ENCODE measurements at places on chromosomes 3 and 15.
A peak's percentile ranks its signal among the peaks of the same experiment; 100 is the strongest.

GRCh38 chr15:72141171-72142084 is 23.2 kb downstream of the SENP8 start:
- DNase-seq: no peak

DNA sequence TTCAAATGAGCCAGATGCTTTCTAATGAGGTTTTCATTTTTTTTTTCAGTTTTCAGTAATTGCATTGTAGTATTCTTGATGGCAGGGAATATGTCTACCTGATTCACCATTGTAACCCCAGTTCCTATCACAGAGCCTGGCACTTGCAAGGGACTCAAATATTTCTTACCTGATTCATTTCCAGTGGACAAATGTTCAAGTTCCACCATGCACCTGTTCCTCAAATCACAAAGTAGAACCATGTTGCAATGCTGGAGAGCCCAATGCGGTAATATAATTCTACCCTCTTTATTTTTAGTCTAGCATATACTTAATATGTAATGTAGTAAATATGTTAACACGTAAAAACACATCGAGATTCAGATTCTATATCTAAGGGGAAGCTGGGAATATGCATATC is 722.6 kb downstream of the AGBL1 start:
- no peak for DNase-seq

- no peak for DNase-seq
Measured at GRCh38 chr3:123728014-123728413, 143.2 kb upstream of the HACD2 start.

- no peak for DNase-seq
Measured at GRCh38 chr15:101318839-101319238, 23.8 kb upstream of the SNRPA1 start.

- no peak for DNase-seq
Measured at GRCh38 chr3:36964817-36965216, 20.0 kb upstream of the TRANK1 start.

DNA sequence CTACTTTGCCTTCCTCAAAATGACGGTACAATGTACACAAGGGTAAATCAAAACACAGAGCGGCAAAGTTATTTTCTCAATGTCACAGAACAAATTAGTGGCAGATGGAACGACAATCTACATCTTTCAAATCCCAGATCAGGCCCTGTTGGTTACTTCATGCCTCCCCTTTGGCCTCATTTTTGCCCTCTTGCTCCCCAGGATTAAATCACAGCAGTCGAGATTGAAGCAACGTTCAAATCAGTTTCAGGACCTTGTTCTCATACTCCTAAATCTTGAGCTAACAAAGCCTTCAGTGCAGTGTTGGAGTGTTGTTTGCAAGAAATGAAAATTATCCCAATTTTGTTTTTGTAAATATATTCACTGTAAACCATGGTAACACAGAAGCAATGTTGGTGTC is 91.4 kb downstream of the FBN1 start:
- DNase-seq: no peak

DNA sequence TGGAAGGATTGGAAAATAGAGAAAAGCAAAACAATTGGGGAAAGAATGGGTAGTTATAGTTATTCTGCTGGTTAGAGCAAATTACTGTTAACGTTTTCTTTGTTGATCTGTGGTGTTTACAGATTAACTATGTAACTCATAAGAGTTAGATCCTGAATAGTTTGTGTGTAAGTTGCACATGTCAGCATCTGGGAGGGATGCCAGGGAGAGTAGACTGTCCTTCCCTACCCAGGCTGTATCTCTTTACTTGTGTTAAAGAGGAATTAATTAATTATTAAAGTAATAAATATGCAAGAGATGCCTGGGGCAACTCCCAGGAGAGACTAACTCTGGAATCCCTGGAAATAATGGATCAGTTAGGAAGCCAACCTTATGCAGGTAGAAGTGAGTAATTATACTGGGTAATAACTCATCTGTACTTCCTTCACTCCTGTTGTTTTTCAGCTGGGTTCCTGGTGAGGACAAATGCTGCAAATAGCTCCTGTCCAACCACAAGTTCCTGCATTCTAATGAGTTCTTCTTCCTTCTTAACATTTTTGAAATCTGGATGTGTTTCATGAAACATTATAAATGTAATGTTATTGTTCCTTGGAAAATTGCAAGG is 18.9 kb downstream of the GHRL start:
- no peak for DNase-seq

DNA sequence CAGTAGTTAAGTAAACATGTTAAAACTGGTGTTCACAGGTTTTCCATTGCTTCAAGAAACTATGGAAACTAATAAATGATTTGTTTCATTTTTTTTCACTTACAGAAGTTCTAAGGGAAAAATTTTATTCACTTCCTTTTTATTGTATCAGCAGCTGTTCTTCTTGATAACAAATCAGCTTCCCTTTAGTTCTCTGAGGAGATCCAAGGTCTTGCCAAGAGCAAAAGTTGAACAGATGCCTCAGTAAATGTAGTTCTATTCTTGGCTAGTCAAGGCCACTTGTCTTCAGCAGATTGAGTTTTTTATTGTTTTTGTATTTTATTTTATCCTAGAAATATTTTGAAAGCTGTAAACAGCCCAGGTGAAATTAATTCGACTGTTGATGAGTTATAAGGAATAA is 41.8 kb downstream of the KCNH8 start:
- no peak for DNase-seq

DNA sequence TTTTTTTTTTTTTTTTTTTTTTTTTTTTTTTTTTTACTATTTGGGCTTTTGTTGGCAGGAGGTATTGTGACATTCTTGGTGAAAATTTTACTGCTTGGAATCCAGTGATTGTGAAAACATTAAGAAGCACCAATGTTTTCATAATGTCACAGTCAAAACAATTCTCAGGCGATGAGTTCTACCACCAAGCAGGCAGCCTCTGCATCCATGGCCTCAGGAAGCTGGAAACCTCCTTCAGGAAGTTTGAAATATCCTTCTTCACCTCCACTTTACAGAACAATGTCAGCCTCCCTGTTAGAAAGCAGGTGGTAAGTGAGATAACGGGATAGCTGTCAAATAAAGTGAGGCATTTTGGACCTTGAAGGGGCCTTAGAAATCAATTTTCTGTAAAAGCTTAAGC is 98.3 kb downstream of the MEX3B start:
- DNase-seq: no peak

GRCh38 chr3:129658110-129658843 is 51.8 kb upstream of the PLXND1 start:
- DNase-seq: no peak

- no peak for DNase-seq
Measured at GRCh38 chr15:73028031-73028430, 24.2 kb upstream of the NEO1 start.

- no peak for DNase-seq
Measured at GRCh38 chr15:91329914-91330313, 229.9 kb downstream of the SV2B start.

DNA sequence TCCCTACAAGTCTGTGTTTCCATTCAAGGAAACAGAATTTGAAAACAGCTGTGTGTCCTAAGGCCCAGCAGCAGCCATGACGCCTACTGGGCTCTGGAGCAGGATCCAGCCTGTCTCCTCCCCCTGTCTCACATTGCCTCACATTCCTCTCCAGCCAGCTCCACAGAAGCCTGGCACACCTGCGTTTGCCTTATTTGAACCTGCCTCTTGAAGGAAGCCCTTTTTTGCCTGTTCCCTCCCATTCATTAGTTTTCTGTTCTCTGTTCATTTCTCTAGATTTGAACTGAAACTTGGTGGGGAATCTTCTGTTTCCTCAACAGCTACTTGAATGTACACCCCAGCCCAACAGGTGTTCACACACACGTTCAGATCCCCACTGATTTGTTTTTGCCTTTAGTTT is 890.5 kb downstream of the TUSC7 start:
- no peak for DNase-seq

DNA sequence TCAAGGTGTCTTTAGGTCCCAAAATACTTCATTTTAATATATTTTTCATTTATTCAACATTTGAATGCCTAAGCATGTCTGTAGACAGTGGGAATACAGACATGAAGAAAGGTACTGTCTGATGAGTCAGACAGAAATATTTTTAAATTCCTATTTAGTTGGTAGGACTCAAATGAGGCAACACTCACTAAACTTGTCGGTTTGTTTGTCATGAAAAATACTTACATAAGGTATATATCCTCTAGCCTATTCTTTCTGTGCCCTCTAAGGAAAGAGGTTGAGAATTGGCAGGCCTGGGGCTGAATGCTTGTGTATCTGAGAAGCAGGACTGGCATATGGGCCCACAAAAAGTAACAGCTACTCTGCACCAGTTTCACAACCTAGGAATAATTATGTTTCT is 423.6 kb upstream of the MDFIC2 start:
- DNase-seq: no peak

- DNase-seq: no peak
Measured at GRCh38 chr3:170572665-170573253, 13.1 kb downstream of the SLC7A14 start.

- no peak for DNase-seq
Measured at GRCh38 chr3:152184971-152185686, 83.6 kb upstream of the MBNL1 start.

- DNase-seq: no peak
Measured at GRCh38 chr3:46612324-46612723, at the start of gene FAM240A. Gene FAM240A, plus strand, starts transcription at chr3:46612525. Its CDS starts 159 bp downstream, at chr3:46612684.

GRCh38 chr3:17394541-17395155 is 347.8 kb downstream of the TBC1D5 start:
- no peak for DNase-seq

DNA sequence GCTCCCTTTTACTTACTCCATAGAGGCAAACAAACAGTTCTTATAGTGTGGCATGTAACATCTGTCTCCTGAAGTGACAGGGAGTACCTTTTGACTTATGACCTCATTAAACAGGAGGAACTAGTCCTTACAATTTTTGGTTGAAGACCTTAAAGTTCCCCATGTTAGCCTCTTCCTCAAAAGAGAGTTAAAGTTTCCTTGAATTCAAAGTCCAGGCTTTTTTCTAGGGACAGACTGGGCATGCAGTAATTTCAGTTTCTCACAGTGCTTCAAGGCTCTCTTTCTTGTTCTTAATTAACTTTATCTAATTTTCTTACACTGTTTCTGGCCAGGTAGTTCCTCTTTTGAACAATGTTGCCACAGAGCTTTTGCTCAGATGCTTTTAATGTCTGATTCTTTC is 12.1 kb downstream of the GOLM2 start:
- no peak for DNase-seq

- no peak for DNase-seq
Measured at GRCh38 chr3:30473374-30474051, 132.9 kb upstream of the TGFBR2 start.

GRCh38 chr15:90337256-90337655 is 14.8 kb upstream of the ZNF774 start:
- DNase-seq: no peak

DNA sequence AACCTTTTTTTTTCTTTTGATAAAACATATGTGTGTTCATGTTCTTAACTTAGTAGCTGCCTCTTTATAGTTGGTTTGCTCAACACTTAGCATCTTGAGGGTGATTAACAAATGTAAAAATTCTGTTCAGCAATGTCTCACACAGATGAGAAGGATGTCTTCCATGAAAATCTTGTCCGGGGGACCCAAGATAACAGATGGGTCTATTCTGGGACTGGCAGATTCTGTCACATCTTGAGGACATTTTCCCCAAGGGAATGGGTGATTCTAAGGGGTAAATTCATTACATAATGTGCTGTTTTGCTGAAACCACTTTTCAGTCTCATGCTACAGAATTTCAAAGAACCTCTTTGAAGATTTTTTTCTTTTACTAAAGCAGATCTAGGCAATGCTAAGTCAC is 342.2 kb downstream of the IGSF11 start:
- DNase-seq: no peak

- DNase-seq: peak; percentile 9
Measured at GRCh38 chr3:123586131-123586530, 1.3 kb upstream of the HACD2 start.

Measured in activated CD4-positive, alpha-beta T cell treated with anti-CD3 and anti-CD28 coated beads for 4 hours (primary cell).